ENCODE measurements at places on chromosomes 12 and 14.

- DNase-seq: no peak
Observed at GRCh38 chr14:104142136-104142945, 4.0 kb downstream of the KIF26A start.

GRCh38 chr12:63876980-63877379, 32.5 kb downstream of the SRGAP1 start:
- no peak for DNase-seq

- DNase-seq: no peak
Observed at GRCh38 chr14:54985156-54985555, 41.7 kb downstream of the WDHD1 start.

DNA sequence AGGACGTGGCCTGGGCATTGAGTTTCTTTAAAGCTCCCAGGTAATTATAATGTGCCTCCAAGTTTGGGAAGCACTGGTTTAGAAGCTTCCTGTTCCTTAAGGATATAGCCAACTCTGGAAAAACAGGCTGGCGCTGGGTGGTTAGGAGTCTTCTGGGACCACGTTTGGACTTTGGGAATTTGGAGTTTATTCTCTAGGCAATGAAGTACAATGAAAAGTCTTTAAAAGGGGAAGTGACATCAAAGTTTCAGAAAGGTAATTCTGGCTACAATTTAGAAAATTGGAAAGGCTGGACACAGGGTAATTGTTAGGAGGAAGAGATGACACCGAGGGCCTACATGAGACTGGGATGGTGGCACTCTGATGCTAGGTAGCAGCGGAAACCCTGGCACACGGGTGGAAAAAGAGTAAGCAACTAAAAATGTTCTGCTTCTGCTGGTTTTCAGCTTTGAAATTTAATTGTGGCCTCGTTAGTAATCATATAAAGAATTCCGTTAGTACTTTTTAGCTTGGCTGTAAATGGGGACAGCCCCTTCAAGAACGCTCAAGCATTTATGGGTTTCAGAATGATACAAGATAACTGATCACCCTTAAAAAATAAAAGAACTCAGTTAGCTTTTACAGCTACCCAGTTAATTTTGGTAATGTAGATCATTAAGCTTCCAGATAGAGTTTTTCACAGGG, 12.7 kb upstream of the DCP1B start:
- no peak for DNase-seq

DNA sequence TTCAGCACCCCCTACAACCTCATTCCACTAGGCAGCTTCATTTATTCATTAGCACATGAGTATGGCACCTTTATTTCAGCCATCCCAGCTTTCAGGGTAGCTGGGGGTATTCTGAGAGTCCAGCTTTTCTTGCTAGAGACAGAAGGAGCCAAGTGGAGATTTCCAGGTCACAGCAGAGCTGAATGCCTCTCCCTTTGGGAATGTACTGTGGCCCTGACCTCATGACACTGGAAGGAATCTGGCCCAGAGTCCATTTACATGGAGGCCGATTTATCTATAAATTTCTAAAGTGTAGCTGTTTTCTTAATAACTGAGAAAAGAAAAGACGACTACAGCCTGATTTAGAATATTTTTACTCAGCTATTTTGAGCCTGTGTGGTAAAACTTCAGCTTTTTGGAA, 47.2 kb upstream of the JDP2 start:
- DNase-seq: no peak

DNA sequence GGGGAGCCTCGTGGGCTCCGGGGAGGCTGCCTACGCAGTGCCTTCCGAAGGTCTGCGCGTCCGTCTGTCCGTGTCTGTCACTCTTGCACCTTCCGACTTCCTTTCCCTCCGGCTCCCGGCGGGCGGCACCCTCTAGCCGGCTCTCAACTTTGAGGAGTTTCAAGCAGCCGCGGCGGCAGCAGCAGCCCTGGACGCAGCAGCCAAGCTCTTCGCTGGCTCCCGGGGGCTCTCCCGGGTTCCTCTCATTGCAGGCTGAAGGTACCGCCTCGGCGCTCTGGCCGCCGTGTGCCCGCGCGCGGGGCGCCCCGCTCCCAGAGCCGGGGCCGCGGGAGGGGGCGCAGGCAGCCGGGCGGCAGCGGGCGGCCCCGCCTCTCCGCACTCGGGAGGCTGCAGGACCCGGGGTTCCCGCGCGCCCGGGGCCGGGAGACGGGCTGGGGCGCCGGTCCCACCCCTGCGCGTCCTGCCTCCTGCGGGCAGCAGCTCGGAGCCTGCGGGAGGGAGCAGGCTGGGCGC, at the start of the genes AMIGO2 and PCED1B:
Gene AMIGO2, minus strand, starts transcription at position 492 of the 513 bp plus-strand sequence. CDS start 957 bp downstream, outside the sequence.
Gene PCED1B, plus strand, starts transcription at position 154 of the 513 bp plus-strand sequence. CDS start 155,443 bp downstream, outside the sequence.
- DNase-seq: peak; percentile 45
